ENCODE measurements at places on chromosomes 3 and 15.

- no peak for DNase-seq
Measured at GRCh38 chr3:94162700-94163099, 99.8 kb downstream of the NSUN3 start.

DNA sequence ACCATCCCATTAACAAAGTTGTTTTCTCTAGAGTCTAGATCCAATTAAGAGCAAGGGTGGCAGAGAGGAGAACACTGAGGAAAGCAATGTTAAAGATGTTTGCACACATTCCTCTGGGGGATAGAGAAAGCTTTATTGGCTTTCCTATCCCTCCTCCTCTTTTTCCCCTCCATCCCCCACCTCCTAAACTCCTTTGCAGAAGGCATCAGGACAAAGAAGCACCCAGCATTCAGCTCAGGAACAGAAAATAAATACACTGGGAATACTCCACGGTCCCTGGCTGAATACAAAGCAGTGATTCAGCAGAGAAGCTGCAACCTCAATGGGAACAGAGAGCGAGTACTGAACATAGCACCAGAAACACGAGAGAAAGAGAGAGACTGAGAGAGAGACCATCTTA, 21.9 kb downstream of the LSAMP start:
- DNase-seq: no peak

- no peak for DNase-seq
Measured at GRCh38 chr3:31114929-31115283, 220.4 kb upstream of the GADL1 start.

- DNase-seq: no peak
Measured at GRCh38 chr3:187773233-187774184, 28.2 kb upstream of the BCL6 start.

DNA sequence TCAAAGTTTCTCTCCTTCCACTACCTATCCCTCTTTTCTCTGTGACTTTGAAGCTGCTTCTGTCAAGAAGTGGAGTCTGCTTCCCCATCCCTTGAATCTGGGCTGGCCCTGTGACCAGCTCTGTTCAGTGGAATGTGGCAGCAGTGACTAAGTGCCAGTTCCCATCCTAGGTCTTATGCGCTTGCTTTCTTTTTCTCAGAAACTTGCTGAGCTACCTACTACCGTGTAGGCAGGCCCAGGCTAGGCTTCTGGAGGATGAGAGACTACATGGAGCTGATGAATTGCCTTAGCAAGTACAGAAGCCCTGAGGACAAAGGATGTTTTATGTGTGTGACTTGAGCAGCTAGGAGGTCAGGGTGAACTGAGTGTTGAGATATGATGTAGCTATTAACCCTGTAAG, 123.2 kb downstream of the PDCD6IP start:
- DNase-seq: no peak
